Glomerular endothelial cell (primary cell): ENCODE measurements at places on chromosomes 4 and X. TPM values are rescaled to one million over a fixed set of nuclear protein-coding genes. Genes with fewer than 3 reads are reported as not detected.

The GDI1 gene
- 84.3 and 115 TPM in 2 replicates for total RNA-seq

The PAGE1 gene
- not detected in 2 replicates for total RNA-seq

- no peak for DNase-seq
Measured at GRCh38 chr4:77151241-77151640, 5.8 kb upstream of the CCNG2 start.

- DNase-seq, result no peak
Measured at GRCh38 chr4:53902786-53903185, 161.6 kb downstream of the CHIC2 start.

DNA sequence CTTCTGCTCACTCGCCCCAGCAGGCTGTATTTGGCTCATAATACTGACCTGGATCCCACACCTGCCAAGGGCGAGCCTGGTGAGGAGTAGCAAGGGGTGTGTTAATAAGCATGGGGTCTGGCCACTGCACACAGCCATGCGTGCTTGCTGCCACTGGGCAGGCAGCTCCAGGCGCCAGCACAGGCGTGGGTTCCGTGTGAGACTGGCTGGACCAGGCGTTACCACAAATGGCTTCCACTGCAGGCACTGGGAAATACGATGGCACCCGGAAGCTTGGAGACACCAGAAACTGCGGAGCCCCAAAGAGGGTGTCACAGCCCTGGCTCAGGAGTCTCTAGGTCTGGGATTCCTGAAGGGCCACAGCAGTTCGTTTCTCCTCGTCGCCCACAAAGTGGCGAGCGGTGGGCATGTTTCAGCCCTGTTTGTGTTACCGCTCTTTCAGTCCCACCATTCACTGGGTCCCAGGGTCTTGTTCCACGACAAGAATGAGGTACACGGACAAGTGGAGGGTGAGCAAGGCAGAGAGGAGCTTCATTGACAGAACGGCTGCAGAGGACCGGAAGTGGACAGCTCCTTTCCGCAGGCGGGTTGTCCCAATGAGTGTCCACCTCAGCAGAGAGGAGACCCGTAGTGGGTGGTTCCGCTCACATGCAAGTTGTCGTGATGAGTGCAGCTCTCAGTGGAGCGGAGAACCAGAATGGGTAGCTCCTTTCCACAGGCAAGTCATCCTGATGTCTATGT, 428.9 kb downstream of the EPHA5 start:
- DNase-seq, result no peak

The EXOC1 gene
- total RNA-seq, result 37.4 and 42.5 TPM in 2 replicates

- DNase-seq, result no peak
Measured at GRCh38 chr4:93540562-93540961, 288.0 kb upstream of the ATOH1 start.

DNA sequence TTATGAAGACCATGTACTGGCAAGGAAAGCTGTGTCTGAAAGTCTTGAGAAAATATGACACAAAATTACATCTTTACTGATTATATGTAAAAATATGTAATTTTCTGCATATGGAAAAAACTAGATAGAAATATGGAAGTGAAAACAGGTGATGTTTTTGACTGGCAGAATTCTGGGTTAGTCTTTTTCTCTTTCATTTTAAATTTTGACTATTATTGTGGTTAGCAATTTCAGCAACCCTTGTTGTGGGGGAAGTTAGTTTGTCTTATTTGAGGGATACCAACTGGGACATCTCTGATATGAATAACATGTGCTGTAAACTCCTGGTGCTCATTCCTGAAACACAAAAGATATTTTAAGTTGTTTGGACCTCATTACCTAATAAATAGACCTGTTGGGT, 49.9 kb upstream of the CPEB2 start:
- no peak for DNase-seq

GRCh38 chr4:105965183-105965800, 70.0 kb downstream of the NPNT start:
- DNase-seq, result no peak

DNA sequence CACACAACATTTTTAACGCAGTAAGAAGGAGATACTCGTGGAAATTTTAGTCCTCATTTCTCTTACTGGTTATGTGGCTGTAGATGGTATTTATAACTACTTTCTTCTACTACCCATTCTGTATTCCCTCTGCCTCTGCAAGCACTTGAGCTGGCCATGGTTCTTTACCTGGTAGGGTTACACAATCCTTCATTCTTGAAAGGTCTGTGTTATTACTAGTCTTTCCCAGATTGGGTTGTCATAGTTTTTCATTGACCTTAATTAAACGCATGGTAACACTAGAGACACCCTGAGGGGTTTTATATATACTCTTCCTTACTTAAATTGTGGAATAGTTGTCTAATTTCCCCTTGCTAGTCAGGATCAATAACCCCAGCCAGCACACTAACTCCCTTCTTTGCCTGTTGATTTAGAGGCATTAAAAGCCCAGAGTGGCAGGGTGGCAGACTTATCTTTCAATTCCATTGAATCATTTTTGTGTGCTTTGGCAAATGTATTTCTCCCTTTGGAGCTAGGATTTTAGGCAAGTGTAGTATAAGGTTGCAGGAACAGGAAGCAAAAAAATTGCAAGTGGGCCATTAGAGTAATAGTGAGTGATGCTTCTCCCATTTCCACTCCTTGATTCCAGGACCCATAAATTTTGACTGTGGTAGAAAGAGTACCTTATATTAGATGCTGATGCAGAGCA, 113.6 kb upstream of the EMCN start:
- DNase-seq, result no peak

- DNase-seq, result no peak
Measured at GRCh38 chrX:154649503-154650220, 3.7 kb downstream of the CTAG2 start.

The LANCL3 gene
- 0.12 and 0.29 TPM in 2 replicates for total RNA-seq

DNA sequence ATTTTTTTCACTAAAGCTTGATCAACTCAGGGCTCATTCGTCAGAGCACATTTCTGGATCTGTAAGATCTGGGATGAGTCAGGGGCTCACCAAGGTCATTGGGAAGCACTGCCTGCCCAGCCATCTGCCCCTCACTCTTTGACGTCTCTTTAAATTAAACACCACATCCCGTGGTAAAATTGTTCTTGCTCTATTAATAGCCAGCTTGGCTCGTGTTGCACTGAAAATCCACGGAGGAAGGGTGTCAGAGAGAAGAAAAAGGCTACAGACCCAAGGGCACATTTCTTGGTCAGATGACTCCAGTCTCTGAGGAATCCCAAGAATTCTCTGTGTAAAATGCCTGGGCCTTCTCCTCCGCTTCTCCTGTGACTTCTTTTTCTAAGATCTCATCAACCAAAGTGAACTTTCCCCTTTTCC, 45.7 kb upstream of the GATB start:
- no peak for DNase-seq

The DACH2 gene
- total RNA-seq, result not detected in 2 replicates

The MAGIX gene
- total RNA-seq, result 1.2 and 1.4 TPM in 2 replicates

The BST1 gene
- total RNA-seq, result 43.2 and 88.9 TPM in 2 replicates

- no peak for DNase-seq
Measured at GRCh38 chrX:10773318-10773717, 152.9 kb upstream of the MID1 start.

The RHOXF1 gene
- not detected in 2 replicates for total RNA-seq

- DNase-seq, result no peak
Measured at GRCh38 chr4:162016219-162016618, 147.6 kb downstream of the FSTL5 start.

DNA sequence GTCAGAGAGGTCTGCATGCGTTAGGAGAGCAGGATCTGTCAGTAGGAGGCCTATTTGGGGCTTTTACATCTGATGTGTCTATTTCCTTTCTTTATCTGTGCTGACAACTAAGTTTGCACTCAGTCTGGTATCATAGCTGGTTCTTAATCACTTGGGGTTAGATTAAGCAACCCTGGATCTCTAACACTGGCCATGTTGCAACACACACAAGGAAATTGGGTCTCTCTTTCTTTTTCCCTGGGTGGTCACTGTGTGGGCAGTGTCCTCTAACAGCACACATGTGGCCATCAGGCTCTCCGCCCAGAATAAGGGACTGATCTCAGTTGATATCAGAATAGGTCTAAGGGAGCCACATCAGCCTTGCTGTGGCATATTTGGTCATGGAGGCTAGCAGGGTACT, 38.9 kb downstream of the IGFBP7 start:
- no peak for DNase-seq

DNA sequence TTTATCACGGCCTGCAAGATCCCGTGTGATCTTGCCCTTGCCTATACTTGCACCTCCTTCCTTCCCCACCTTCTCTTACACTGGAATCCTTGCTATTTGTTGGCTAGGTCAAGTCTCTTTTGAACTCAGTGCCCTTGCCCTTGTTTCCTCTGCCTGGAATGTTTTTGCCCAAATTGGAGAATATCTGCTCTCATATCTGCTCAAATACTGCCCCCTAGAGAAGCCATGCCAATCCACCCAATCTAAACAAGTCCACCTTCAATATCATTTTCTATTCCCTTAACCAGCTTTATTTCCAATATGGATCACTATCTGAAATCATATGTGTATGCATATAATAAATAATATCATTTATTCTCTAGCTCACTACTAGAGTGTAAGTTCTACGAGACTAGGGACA, 1044.2 kb upstream of the FTHL17 start:
- no peak for DNase-seq

DNA sequence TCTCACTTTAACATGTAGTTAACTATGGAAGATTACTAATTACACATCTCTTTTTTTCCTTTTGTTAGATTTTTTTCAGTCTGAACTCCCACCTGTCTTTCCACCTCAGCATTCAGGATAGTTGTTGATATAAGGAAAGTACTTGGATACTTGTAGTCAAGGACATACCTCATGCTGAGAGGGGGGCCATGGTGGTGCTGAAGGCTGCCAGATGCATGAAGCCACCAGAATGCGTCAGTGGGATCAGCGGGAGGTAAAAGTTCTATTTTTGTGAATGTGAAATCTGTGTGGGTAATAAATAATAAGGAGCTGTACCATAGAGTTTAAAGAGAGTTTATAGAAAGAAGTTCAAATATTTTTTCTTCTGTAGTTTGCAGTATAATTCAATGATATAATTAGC, 13.1 kb upstream of the NDST4 start:
- DNase-seq, result no peak

The SGMS2 gene
- 45.4 and 47.6 TPM in 2 replicates for total RNA-seq

The RASL11B gene
- total RNA-seq, result 0.58 TPM in 1 of 2 replicates, not detected in the other

DNA sequence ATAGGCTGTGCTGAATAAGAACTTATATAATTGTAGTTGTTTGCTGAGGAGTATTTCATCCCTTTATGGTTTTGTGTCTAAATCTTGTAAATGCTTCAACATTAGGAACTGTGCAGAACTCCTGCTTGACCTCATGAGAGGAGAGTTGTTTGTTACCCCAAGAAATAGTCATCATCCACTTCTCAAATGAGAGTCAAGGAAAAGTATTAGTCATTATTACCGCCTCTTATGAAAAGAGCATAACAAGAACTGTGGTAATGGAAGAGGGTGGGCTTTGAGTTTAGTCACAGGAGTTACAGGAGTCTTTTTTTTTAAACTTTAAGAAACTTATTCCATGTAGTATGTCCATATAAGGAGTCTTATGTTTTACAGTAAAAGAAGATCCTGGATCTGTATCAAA, 132.9 kb downstream of the RAP1GDS1 start:
- no peak for DNase-seq

GRCh38 chr4:22416403-22416802, 99.5 kb downstream of the ADGRA3 start:
- peak; percentile 4 for DNase-seq

DNA sequence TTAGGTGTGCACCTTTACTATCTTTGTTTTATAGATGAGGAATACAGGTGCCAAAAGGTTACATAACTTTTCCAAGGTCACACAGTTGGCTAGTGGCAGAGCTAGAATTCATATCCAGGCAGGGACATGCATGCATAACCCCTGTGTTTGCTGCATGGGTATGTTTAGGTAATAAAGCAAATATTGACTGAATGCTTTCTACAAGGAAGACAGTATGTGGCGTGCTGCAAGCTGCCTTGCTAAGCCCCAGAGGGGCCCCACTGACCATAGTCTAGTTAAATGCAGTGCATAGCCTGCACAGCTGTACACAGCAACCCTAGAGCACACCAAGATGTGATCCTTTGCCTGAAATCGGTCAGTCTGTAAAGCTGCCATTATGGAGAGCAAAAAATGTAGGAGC, 320.5 kb upstream of the IGFBP7 start:
- no peak for DNase-seq

The SCARB2 gene
- 154 and 216 TPM in 2 replicates for total RNA-seq

DNA sequence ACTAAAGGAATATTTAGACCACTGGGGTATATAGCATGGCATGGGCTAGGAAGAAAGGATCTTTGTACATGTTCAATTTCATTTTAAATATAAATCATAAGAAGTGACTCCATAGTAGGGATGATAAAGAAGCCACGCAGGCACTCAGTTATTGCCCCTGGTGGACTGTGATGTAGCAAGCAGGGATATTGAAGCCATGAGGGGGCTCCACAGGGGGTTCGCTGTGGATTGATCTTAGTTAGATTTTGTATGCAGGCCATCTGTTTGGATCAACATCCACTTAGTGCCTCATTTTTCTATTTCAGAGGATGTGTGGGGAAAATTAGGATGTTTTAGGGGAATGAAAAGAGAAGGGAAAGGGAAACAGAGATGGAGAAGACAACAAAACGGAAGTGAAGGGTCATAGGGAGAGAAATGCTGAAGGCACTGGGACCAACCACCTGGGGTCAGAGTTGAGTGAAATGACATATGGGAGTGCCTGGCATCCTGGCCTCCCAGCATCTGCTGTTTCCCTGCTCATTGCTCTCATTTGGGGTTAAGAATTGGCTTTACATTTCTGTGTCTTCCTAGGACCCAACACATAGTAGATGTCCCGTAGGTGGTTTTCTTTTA, 11.2 kb upstream of the FREM3 start:
- DNase-seq, result no peak

The PPEF2 gene
- total RNA-seq, result not detected in 2 replicates

GRCh38 chr4:71259911-71260331, 78.9 kb upstream of the SLC4A4 start:
- peak; percentile 22 for DNase-seq

The MBNL3 gene
- total RNA-seq, result 2.1 and 2.6 TPM in 2 replicates

The GNRHR gene
- not detected in 2 replicates for total RNA-seq

- no peak for DNase-seq
Measured at GRCh38 chr4:123298801-123299200, 97.8 kb upstream of the SPRY1 start.

- no peak for DNase-seq
Measured at GRCh38 chr4:84145176-84145575, 353.9 kb downstream of the NKX6-1 start.
